A549 treated with ZK216348 at 1 μM for 4 hours (cell line): ENCODE measurements at places on chromosomes 6 and 20. TPM values are rescaled to one million over a fixed set of nuclear protein-coding genes. Genes with fewer than 3 reads are reported as not detected.

NECAB3 gene
- 6.1 to 15.5 TPM (median 11.7 TPM) in 5 replicates for total RNA-seq

RBBP8NL gene
- total RNA-seq: 0.28 to 0.56 TPM (median 0.34 TPM) in 5 replicates

SNAI1 gene
- 7.7 to 15.0 TPM (median 12.8 TPM) in 5 replicates for total RNA-seq

TINAG gene
- not detected in 5 replicates for total RNA-seq

GPR63 gene
- total RNA-seq: 0.26 to 0.60 TPM (median 0.41 TPM) in 5 replicates

FERMT1 gene
- total RNA-seq: 14.4 to 16.7 TPM (median 15.2 TPM) in 5 replicates

FABP7 gene
- not detected in 5 replicates for total RNA-seq

TGM2 gene
- 309 to 541 TPM (median 445 TPM) in 5 replicates for total RNA-seq

HMGCLL1 gene
- total RNA-seq: 0.11 to 0.15 TPM (median 0.12 TPM) in 3 of 5 replicates, not detected in the others

EMILIN3 gene
- 0.11 to 0.49 TPM (median 0.46 TPM) in 5 replicates for total RNA-seq

MAFB gene
- 0.07 to 0.14 TPM (median 0.09 TPM) in 5 replicates for total RNA-seq

CST4 gene
- not detected in 5 replicates for total RNA-seq

PRIM2 gene
- total RNA-seq: 10.9 to 15.3 TPM (median 12.3 TPM) in 5 replicates
